ENCODE measurements at places on chromosomes 12 and 14. TPM values are rescaled to one million over a fixed set of nuclear protein-coding genes. Genes with fewer than 3 reads are reported as not detected.

Gene PIGH
- total RNA-seq, result 17.8 TPM

Gene LIN7A
- total RNA-seq, result 0.55 TPM

Gene PTGDR
- total RNA-seq, result not detected

Gene LRTM2
- total RNA-seq, result not detected

Gene NKX2-1
- total RNA-seq, result not detected

Gene ADGRD1
- total RNA-seq, result 0.38 TPM

Gene MMAB
- 34.0 TPM for total RNA-seq

Gene KLRF1
- not detected for total RNA-seq

Gene TAS2R13
- total RNA-seq, result not detected

Gene TMEM63C
- 3.6 TPM for total RNA-seq

Gene ACOT6
- not detected for total RNA-seq
